ENCODE measurements at places on chromosomes 6 and 20. TPM values are rescaled to one million over a fixed set of nuclear protein-coding genes. Genes with fewer than 3 reads are reported as not detected.

The DDX39B gene
- 305 TPM for total RNA-seq

The OPN5 gene
- not detected for total RNA-seq

The SLC22A3 gene
- 0.28 TPM for total RNA-seq

DNA sequence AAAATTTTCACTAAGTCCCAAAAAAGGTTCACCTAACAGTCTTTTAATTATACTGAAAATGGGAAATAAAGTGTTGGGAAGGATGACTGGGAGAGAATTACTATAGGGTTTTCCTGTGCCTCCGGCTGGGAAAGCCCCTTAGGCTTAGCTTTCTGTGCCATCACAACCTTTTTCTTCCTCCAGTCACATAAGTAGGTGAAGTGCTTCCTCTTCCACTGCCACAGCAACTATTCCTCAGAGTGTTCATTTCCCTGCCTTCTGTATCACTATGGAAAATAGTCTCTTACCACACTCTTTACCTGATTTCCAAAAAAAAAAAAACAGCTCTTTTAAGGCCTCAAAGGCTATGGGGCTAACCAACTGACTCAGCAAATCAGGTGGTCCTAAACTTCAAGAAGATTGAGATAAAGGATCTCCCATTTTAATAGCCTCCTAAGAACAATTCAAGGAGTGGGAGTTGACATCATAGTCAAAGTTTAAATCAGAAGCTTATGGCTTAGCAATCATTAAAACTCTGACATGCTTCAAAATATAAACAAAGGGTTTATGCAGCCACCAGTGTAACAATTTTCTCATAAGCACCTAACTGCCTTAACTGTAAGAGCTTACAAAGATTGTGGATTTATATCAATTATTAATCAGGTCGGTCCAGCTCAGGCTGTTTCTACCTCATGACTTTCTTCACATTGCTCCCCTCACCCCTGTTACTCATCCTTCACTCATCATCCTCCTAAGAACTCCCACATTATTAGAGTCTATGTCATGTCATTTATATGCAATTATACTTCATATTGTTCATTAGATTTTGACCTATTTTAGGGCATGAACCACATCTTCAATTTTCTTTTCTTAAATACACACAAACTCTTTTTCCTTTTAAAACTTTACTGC lies 95.3 kb downstream of the RNGTT start:
- no peaks in the 10 kb centered on the region for H3K36me3 ChIP-seq
- H3K27ac ChIP-seq = no peak overlapping the region

DNA sequence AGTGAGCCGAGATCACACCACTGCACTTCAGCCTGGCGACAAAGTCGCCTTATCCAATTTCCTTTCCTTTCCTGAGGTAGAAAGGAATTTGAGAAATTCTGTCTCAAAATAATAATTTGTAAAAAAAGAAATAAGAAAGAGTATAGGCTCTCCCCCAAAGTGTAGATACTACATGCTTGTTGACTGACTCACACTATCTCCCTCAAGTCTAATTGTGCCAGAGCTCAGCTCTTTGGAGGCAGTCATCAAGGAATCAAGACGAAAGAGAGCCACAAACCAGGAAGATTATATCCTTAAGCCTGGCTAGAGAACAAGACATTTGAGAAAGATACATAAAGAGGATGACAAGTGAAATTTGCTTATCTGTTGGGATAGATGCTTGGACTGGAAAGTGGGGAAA lies 3.7 kb upstream of the FKBPL start:
- H3K4me1 ChIP-seq = peaks cover 14% of the 10 kb centered on the region
- no peak overlapping the region for H3K27ac ChIP-seq
- H3K36me3 ChIP-seq = no peaks in the 10 kb centered on the region
- no peak for DNase-seq

- DNase-seq = no peak
- no peak overlapping the region for H3K4me3 ChIP-seq
- no peaks in the 10 kb centered on the region for H3K36me3 ChIP-seq
- no peak overlapping the region for H3K27ac ChIP-seq
- no peaks in the 10 kb centered on the region for H3K4me1 ChIP-seq
Measured at GRCh38 chr6:74607934-74608333, 597.9 kb downstream of the COL12A1 start.

DNA sequence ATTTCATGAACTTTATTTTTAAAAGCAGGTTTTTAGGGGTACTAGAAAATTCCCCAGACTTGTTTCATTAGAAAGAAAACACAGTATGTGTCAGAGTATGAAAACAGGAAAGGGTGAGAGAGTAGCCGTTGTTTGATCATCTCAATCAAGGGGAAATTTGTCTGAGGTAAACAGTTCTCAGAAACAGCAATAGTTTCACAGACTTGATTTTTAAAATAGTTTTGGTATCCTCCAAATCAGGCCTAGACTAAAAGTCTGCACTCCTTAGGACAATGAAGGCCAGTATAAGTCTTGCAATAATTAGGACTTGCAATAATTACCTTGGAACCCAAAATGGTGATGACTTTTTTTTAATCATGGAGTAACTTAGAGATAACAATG lies 176.6 kb upstream of the TAB2 start:
- peaks cover 6% of the 10 kb centered on the region for H3K4me1 ChIP-seq
- H3K27ac ChIP-seq = no peak overlapping the region
- H3K36me3 ChIP-seq = no peaks in the 10 kb centered on the region
- H3K4me3 ChIP-seq = no peak overlapping the region
